ENCODE measurements at places on chromosomes 6 and 20.
A peak's percentile ranks its signal among the peaks of the same experiment; 100 is the strongest.

DNA sequence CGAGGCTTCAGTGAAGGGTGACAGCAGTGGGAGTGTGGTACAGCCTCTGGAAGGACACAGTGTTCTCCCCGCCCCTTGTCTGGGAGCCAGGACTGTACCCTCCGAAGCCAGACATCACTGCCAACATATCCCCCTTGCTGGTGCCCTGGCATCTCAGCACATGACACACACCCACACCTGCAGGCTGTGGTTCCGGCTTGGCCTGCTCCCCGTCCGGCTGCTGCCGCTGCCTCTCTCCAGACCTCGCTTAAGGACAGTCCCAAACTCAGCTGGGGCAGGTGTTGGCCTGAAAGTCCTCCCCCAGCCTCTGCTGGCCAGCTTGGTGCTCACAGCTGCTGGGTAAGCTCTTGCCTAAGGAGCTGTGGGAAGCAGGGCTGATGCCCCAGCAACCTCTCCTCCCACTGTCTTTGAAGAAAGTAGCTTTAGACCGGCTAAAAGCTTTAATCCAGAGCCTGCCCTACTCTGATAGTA, 7.0 kb downstream of the EMILIN3 start:
- H3K4me1 ChIP-seq, result peaks cover 6% of the 10 kb centered on the region
- no peak overlapping the region for H3K27ac ChIP-seq
- H3K36me3 ChIP-seq, result no peaks in the 10 kb centered on the region
- no peak for DNase-seq
- no peaks in the 10 kb centered on the region for H3K27me3 ChIP-seq

GRCh38 chr6:89350281-89350966, 2.1 kb downstream of the UBE2J1 start:
- H3K4me1 ChIP-seq, result peaks cover 27% of the 10 kb centered on the region
- no peak overlapping the region for H3K4me3 ChIP-seq
- H3K27me3 ChIP-seq, result no peaks in the 10 kb centered on the region
- no peak for DNase-seq
- no peaks in the 10 kb centered on the region for H3K36me3 ChIP-seq
- H3K27ac ChIP-seq, result peak overlapping the region; percentile 99

DNA sequence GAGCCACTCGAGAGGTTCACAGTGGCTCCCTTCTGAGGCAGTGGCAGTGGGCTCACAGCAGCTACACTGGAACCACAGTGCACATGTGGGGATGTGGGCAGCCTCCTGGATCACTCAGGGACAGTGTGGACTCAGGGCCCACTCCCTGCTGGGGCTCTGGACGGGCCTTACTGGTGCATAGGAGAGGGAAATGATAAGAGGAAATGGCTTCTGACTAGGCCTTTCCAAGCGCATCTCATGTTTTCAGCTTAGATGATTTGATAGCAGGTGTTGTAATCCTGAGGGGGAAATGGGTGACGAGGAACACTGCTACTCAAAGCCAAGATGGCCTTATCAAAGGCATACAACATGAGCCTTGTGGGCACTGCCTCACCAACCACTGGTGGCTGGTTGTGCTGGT, 44.0 kb downstream of the PANK2 start:
- H3K27me3 ChIP-seq, result no peaks in the 10 kb centered on the region
- H3K4me3 ChIP-seq, result no peak overlapping the region
- peaks cover 30% of the 10 kb centered on the region for H3K4me1 ChIP-seq
- H3K27ac ChIP-seq, result peak overlapping the region; percentile 22

DNA sequence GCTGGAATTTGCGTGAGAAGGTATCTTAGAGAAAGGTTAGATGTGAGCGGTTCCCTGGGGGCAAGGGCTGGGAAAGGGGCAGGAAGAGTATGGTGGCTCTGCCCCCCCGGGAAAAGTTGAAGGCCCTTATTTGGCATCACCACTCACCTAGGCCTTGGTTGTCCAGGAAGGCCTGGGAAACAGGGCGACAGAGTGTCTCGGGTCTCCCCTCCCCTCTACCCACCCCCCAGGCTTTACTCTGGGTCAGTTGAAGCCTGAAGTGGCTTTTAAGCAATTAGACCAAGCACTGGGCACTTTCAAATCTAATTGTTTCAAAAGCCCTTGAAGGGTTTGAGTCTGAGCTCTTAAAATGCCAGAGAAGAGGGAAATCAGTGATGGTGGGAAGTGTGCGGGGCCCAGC, 30.2 kb upstream of the FOXP4 start:
- no peaks in the 10 kb centered on the region for H3K27me3 ChIP-seq
- H3K4me3 ChIP-seq, result no peak overlapping the region
- no peak overlapping the region for H3K27ac ChIP-seq
- no peaks in the 10 kb centered on the region for H3K36me3 ChIP-seq
- DNase-seq, result no peak
- no peaks in the 10 kb centered on the region for H3K4me1 ChIP-seq

GRCh38 chr20:6595704-6596103, 171.8 kb upstream of the BMP2 start:
- no peak overlapping the region for H3K27ac ChIP-seq
- no peaks in the 10 kb centered on the region for H3K27me3 ChIP-seq
- no peaks in the 10 kb centered on the region for H3K4me1 ChIP-seq
- DNase-seq, result no peak
- H3K4me3 ChIP-seq, result no peak overlapping the region

All from testis (tissue), 5 donors.